ENCODE measurements at places on chromosomes 11 and 22.

DNA sequence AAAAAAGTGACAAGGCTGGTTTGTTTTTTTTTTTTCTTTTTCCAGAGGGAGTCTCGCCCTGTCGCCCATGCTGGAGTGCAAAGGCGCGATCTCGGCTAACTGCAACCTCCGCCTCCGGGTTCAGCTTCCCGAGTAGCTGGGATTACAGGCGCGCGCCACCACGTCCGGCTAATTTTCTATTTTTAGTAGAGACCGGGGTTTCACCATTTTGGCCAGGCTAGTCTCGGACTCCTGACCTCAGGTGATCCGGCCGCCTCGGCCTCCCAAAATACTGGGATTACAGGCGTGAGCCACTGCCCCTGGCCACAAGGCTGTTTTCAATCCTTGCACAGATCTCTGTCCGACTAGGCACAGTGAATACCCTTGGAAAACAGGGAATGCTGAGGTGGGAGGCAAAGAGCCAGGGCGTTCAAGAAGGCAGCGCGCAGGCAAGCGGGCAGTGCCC is 566 bp downstream of the ATP6V1E1 start:
- DNase-seq, result no peak

DNA sequence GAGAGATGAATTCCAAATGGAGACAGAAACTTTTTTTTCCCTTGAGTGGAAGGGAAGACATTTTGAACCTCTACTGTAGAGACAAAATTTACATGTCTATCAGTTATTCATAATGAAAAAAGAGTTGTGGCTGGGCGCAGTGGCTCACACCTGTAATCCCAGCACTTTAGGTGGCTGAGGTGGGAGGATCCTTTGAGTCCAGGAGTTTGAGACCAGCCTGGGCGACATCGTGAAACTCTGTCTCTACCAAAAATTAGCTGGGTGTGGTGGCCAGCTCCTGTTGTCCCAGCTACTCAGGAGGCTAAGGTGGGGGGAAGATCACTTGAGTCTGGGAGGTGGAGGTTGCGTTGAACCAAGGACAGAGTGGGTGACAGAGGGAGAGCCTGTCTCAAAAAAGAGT is 4.1 kb downstream of the EED start:
- no peak for DNase-seq

- no peak for DNase-seq
Measured at GRCh38 chr11:35878741-35879140, 65.1 kb upstream of the LDLRAD3 start.

GRCh38 chr11:1844221-1845094 is 5.7 kb downstream of the TNNI2 start:
- no peak for DNase-seq

GRCh38 chr22:35484651-35485556 is 55.7 kb upstream of the RASD2 start:
- no peak for DNase-seq

DNA sequence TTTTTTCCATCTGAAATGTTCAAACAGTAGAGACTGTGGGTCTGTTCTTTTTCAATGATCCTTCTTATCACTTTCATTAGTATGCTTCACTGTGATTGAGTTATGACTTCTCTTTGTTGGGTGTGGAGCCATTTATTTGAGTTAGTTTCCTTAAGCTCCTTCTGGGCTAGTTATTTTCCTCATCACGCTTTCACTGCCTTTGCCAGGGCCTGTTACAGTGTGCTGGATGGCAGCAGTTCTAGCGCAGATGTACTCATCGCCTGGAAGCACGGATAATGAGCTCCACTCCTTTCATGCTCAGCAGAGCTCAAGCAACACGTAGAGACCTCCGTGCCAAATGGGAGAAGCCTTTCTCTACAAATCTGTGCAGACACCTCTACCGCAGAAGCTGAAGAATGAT is 7.0 kb upstream of the ARHGAP42 start:
- DNase-seq, result no peak

DNA sequence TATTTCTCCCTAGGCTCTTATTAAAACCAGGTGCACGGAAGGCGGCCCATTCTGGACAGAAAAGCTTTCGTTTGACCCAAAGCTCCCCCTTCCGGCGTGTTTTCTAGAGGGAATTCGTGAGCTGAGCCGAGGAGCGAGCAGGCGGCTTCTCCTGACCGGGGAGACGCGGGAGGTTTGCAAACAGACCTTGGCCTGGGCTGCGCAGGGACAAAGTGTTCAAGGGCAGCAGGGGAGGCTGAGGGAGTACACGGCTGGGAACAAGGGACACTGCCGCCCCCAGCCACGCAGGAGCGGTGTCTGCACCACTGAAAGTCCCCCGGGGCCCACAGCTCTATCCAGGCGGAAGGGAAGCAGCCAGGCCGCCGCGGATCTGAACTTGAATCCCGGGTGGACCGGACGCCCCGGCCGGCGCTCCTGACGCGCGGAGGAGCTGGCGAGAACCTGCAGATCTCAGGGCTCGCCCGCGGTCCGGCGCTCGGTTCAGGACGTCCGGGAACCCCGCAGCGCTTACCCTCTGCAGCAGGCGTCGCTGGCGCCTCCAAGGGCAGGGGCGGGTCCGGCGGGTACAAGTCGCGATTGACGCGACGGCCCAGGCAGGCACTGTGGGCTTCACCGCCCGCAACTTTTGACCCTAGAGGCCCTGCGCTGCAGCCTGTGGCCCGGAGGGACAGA is 101.9 kb downstream of the WT1 start:
- DNase-seq, result no peak

- DNase-seq, result no peak
Measured at GRCh38 chr22:40120848-40121247, 56.9 kb upstream of the TNRC6B start.

GRCh38 chr11:33970984-33971466 is 79.1 kb upstream of the LMO2 start:
- no peak for DNase-seq

DNA sequence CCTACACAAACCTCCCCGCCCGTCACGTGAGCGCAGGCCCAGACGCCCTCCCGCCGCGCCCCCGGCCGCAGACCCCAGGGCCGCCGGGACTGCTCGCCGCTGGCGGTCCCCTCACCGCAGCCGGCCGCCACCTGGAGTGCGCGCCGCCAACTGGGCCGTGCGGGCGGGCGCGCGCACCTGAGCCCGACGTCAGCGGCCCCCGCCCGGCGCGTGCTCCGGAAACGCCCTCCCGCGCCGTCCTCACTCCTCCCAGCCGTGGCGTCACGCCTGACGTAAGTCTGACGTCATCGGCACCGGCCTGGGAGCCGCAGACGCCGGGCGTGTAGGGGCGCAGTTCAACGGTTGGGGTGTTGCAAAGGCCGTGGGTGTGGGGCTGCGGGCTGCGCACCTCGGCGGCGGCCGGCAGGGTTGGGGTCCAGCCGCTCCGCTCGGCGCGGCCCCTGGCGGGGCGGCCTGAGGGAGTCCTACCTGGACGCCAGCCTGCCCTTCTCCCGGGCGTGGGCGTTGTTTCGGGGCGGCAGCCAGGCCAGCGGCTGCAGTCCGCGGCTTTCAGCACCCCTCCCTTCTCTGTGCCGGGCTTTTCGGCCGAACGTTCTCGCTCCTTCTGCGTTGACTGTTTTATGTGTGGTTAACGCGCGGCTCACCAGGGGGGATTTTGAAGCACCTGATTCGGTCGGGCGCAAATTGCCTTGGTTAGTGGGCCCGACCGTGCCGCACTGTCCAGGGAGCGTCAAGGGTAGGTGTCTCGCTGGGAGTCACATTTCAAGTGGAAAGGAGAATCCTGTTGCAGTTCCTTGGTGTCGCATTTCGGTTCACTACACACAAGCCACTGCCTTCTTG is at the start of gene JOSD1:
JOSD1 (minus strand) TSS at position 155 of the 840 bp plus-strand sequence. CDS start 956 bp downstream, outside the sequence.
- DNase-seq, result peak; percentile 99

DNA sequence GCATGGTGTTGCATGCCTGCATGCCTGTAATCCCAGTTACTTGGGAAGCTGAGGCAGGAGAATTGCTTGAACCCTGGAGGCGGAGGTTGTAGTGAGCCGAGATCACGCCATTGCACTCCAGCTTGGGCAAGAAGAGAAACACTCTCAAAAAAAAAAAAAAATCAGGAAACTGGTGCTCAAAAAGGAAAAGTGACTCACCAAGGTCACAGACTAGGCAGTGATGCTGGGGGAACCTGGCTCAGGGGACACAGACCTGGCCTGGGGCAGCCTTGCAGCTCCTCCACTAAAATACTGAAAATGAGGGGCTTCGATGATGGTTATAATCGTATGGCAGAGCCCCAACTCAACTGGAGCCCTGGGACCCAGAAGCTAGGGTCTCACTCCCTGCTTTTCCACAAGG is 8.1 kb upstream of the SLC35E4 start:
- DNase-seq, result no peak

- no peak for DNase-seq
Measured at GRCh38 chr11:36724742-36725385, 126.8 kb upstream of the RAG2 start.

DNA sequence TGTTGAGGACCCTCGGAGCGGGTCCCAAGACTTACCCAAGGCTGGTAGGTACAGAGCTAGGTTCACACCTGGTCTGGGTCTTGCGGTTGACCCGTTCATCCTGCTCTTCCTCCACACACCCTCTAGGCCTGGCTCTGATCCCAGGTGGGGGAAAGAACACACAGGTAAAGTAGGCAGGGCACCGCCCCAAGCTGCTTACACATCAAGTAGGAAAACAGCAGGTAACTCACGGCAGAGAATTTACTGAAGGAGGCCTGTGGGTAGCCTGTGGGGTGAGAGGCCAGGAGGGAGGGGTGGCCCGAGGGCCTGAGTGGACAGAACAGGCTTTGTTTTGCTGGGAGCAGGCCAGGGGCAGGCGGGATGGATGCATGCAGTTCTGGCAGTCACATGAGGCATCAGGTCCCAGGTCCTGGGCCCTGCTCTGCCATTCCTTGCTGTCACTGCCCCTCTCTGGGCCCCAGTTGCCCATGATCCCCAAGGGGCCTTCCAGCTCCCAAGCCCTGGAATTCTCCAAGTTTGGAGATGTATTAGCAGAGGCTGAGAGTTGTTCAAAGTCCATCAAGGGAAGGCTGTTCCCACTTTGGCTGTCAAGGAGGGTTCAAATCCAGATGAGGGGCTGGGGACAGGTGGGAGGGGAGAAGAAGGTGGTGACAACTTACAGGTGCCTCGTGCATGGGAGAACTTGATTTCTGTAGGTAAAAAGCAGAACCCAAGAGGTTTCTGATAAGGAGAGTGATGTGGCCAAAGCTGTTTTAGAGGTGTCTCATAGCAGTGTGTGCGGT is 5.7 kb downstream of the TSKU start:
- no peak for DNase-seq

DNA sequence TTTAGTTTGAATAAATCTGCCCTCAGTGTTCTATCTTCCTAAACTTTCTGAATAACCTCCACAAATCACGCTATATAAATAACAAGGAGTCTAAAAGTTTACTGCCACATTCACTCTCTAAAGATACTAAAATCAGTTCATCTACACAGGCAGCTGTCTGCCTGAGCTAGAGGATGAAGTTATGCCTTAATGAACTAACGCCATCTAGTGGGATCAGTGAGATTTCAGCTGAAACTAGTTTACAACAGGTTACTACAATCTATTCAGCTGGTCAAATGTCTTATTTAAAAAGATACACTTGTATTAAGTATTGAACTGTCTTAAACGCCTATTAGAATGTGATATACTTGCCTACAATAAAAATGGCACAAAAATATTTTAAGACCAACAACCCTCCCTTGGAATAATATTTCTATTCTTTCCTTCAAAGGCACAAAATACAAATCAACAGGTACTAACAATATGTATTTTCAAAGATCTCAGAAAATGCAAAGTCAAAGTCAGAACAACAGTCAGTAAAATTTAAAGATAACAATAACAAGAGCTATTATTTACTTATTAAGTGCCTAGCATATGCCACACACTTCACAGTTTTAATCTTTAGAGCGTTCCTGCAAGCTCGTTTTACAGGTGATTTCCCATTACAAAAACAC is 84.1 kb downstream of the LARGE2 start:
- DNase-seq, result peak; percentile 11

GRCh38 chr11:121486054-121486453 is 33.3 kb upstream of the SORL1-AS1 start:
- DNase-seq, result no peak

GRCh38 chr11:87437133-87437843 is 399.6 kb downstream of the TMEM135 start:
- DNase-seq, result no peak

- DNase-seq, result no peak
Measured at GRCh38 chr11:23933721-23934120, 563.1 kb upstream of the LUZP2 start.

GRCh38 chr22:27278946-27279345 is 522.6 kb downstream of the MN1 start:
- no peak for DNase-seq

DNA sequence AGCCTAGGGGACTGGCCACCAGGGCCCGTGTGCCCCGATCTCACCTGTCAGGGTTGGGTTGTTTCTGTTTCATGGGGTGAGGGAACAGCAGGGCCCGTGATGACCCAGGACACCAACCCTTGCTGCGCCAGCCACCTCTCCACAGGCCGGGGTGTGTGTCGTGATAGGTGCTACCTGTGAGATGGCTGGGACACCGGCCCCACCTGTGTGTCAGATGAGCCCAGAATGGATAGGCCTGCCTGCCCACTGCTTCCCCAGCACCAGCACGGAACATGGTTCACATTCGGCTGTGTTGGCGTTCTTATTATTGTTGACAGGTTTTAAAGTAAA is 7.1 kb downstream of the CLDN5 start:
- DNase-seq, result no peak

- no peak for DNase-seq
Measured at GRCh38 chr11:68143310-68143689, 22.1 kb upstream of the CHKA start.

DNA sequence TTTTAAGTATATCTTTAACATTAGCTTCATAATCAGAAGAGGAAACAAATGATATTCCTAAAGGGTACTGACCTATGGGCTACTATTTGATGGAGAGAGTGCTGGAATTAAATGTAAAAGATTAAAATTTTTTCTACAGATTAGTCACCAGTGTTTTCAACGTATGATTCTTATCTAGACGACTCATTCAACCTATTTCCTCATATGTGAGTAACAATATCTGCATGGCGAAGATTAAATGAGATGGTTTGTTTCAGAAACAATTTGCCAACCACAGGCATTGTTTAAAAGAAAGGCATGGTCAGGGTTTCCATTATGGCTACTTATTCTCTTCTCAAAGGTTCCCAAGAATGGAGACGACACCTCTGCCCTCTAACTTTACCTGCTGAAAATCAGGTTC is 20.4 kb downstream of the OR56B4 start:
- no peak for DNase-seq

GRCh38 chr11:65454696-65455456 is 32.3 kb downstream of the NEAT1 start:
- peak; percentile 62 for DNase-seq

- DNase-seq, result no peak
Measured at GRCh38 chr11:22666325-22666687, at the start of gene GAS2. GAS2 (plus strand) TSS chr11:22666611; CDS start chr11:22674870, 8,259 bp downstream.

DNA sequence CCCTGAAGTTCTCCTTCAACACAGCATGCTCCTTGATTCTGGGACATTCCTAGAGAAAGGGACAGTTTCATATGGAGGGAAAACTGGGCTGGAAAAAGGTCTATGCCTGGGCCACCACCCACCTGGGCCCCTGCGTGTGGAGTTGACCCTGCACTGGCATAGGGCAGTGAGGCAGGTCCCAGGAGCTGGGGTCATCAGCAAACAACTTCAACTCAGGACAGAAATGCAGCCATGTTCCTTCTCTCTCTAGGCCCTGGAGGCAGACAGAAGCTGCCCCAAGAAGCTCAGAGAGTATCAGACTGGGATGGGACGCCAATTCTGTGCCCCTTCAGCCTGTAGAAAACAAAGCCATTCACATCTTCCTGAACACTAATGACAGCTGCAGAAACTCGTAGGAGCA is 34.9 kb downstream of the RTL6 start:
- DNase-seq, result no peak
